ENCODE measurements at places on chromosomes 4 and X.

GRCh38 chrX:102745513-102745856 lies 24.9 kb downstream of the GPRASP3 start:
- no peak for DNase-seq

GRCh38 chr4:2800691-2801596 lies 8.1 kb downstream of the SH3BP2 start:
- DNase-seq, result peak; percentile 51

DNA sequence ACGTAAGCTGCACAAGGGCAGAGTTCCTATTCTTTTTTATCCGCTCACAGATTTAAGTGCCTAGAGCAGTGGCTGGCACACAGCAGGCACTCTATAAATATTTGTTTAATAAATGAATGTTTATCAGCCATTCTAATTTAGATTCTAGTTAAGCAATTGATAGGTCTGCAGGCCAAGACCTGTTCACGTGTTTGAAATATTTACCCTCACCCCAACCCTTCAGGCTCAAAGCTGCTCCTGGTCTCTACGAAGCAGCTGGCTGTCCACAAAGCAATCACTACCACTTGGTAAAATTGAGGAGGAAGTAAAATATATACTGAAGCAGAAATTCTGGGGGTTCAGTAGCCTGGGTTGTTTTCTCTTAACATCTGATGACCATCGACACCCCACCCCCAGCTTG lies 158.1 kb downstream of the MGST2 start:
- DNase-seq, result no peak

GRCh38 chrX:45986081-45986480 lies 559.1 kb downstream of the ZNF674 start:
- no peak for DNase-seq

- DNase-seq, result no peak
These were observed 185.5 kb downstream of the TEX13C start for GRCh38 chrX:125505207-125505606.

GRCh38 chrX:53481816-53482465 lies 47.8 kb upstream of the HSD17B10 start:
- peak; percentile 65 for DNase-seq

DNA sequence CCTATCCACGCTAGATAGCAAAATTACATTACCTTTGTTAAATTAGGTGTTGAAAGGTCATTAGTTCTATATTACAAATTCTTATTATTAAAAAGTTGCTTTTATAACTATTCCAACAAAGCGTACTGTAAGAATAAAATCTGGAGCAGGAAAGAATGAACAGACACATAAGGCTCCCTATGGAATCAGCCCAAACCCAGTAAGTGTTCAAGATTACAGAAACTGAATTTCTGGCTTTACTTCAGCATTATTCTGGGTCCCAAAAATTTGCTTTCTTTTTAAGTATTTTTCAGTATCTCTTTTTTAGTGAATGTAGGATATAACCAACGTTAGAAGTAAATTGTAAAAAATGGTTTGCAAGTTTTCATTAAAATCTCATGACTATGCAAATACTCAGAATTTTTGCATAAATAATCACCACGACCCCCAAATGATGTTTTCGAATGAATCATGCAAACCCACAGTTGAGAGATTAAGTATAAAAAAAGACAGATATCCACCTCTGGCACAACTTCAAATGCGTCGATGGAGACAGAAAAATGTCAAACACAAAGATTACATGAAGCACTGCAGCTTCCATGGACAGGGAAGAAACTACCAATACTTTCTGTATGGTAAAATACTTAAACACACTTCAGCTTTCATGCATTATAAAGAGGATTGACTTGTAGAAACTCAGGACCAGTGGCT lies 238.5 kb downstream of the RASL11B start:
- no peak for DNase-seq

- peak; percentile 0 for DNase-seq
These were observed 144.6 kb downstream of the SOX3 start for GRCh38 chrX:140360284-140360683.

- no peak for DNase-seq
These were observed 43.8 kb downstream of the RAI2 start for GRCh38 chrX:17817251-17817650.

DNA sequence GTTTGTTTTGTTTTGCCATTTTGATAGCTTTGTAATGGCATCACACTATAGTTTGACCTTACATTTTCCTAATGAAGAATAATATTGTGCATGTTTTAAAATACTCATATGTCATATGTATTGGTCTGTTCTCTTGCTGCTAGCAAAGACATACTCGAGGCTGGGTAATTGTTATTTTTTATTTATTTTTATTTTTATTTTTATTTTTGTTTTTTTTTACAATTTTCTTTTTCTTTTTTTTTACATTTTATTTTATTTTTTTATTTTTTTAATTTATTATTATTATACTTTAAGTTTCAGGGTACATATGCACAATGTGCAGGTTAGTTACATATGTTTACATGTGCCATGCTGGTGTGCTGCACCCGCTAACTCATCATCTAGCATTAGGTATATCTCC lies 104.6 kb upstream of the GRID2 start:
- no peak for DNase-seq

GRCh38 chr4:41561244-41561643 lies 23.3 kb downstream of the LIMCH1 start:
- DNase-seq, result no peak

- no peak for DNase-seq
These were observed 64.7 kb upstream of the CTSO start for GRCh38 chr4:156018383-156018782.

DNA sequence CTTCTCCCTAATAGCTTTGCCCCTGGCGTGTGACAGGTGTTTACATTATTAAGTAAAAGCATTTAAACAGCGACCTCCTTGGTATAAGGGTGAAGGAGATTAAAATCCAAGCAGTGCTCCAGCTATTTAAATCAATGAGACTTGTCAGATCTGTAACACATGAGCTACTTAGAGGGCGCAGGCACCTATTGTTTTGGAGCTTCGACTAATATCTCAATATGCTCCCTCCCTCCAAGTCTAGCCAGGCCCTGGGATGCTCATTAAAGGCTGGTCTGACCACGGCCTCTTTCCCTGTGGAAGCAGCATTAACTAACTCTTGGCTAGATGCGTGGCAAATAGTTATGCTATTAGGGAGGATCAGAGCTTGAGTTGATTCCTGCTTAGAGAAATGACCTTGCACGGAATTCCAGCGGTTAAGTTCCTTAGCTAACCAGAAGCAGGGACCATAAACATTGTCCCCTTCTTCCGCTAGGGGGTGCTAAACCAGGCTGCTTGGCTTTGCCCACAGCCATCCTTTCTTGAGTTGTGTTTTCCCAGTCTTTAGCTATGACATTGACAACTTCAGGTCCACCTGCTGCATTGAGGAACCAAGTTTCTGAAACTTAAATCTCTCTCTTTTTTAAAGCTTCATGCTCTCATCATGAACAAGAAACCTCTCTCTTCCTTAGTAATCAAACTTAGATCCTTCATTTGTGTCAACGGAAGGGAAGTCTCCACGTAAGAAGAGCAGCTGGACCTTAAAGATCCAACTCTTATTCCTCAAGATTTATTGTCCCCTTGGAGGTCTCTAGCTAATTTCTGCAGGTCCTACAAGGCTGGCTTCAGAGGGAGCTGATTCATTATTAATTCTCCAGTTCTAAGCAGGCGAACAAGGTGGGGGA lies 80.7 kb upstream of the IGFBP7 start:
- DNase-seq, result peak; percentile 57

GRCh38 chr4:58603951-58604350 lies 1493.8 kb upstream of the IGFBP7 start:
- no peak for DNase-seq

GRCh38 chr4:15035159-15035558 lies 32.9 kb downstream of the CPEB2 start:
- DNase-seq, result peak; percentile 3

- no peak for DNase-seq
These were observed 1788.0 kb upstream of the TENM3 start for GRCh38 chr4:180455226-180455625.

- DNase-seq, result no peak
These were observed 63.8 kb downstream of the TBC1D19 start for GRCh38 chr4:26647523-26648224.

- no peak for DNase-seq
These were observed 161.0 kb downstream of the CPEB2 start for GRCh38 chr4:15163284-15163645.

- DNase-seq, result peak; percentile 24
These were observed 65.2 kb downstream of the AMMECR1 start for GRCh38 chrX:110252711-110253110.

- no peak for DNase-seq
These were observed 5.9 kb upstream of the GK2 start for GRCh38 chr4:79413886-79414285.

- DNase-seq, result no peak
These were observed 1.5 kb downstream of the MSANTD1 start for GRCh38 chr4:3250438-3250955.

- DNase-seq, result no peak
These were observed 265.0 kb upstream of the FAT4 start for GRCh38 chr4:125049711-125050110.

GRCh38 chrX:20263474-20263873 lies 3.2 kb downstream of the RPS6KA3 start:
- peak; percentile 6 for DNase-seq

- peak; percentile 68 for DNase-seq
These were observed 581 bp downstream of the UBE2K start for GRCh38 chr4:39698424-39699009.

- no peak for DNase-seq
These were observed 52.3 kb upstream of the PDLIM3 start for GRCh38 chr4:185587427-185588161.

DNA sequence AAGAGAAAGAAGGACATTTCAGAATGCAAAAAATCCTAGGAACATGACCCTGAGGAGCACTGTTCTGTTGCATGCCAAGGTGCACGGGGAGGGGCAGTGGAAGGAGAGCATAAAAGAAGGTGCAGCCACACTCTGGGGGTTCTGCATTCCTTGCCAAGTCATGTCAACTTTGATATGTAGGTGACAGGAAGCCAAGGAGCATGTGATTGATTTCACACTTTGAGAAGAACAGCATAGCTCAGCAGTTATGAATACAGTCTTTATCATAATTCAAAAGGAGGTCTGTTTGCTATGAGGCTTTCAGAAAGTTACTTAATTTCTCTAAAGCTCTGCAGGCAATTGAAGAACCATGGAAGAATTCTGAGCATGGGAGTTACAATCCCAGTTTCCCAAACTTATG lies 50.6 kb downstream of the SCFD2 start:
- no peak for DNase-seq

DNA sequence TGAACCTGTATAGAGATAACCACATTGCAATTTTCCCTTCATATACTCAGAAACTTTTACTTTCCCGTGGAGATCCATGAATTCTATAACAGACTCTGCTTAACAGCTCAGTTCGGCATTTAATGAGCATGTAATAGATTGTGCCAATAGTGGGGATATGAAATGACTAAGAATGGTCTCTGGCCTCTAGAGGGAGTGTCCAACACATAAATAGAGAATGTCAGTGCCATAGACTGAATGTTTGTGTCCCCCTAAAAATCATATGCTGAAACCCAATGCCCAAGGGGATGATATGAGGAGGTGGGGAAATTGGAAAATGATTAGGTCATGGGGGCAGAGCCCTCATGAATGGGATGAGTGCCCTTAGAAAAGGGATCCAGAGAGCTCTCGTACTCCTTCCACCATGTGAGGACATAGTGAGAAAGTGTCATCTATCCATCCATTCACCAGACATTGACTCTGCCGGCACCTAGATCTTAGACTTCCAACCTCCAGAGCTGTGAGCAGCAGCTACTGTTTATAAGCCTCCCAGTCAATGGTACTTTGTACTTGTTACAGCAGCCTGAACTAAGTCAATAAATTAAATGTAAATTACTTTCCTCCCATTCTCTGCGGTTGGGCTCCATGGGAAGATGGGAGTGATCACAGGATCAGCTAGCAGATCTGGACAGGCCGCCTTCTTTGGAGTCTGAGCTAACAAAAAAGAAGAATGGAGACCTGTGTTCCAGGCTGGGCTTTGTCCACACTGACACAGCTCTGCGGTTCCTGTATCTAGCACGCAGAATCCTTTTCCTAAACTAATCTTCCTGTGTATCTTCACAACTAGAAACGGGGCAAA lies 28.1 kb upstream of the HPSE start:
- peak; percentile 31 for DNase-seq

DNA sequence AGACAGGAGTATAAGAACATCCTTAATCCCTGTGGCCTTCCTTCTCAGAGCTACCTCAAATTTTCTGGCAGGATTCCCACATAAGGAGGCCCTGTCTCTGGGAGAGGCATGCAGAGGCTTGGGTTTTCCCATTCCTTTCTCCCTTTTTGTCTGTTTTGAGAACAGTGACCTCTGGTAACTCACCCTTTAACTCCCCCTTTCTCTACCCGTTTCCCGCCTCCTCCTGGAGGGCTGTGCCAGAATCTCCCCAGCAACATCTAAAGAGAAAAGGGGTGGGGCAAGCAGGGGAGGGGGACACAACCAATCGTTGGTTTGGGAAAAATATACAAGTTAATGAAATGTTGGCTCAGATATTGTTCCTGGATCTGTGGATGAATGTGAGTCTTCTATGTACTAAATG lies 303.7 kb upstream of the IRS4 start:
- DNase-seq, result no peak

- peak; percentile 51 for DNase-seq
These were observed 46.6 kb downstream of the RASGEF1B start for GRCh38 chr4:81424816-81425755.

DNA sequence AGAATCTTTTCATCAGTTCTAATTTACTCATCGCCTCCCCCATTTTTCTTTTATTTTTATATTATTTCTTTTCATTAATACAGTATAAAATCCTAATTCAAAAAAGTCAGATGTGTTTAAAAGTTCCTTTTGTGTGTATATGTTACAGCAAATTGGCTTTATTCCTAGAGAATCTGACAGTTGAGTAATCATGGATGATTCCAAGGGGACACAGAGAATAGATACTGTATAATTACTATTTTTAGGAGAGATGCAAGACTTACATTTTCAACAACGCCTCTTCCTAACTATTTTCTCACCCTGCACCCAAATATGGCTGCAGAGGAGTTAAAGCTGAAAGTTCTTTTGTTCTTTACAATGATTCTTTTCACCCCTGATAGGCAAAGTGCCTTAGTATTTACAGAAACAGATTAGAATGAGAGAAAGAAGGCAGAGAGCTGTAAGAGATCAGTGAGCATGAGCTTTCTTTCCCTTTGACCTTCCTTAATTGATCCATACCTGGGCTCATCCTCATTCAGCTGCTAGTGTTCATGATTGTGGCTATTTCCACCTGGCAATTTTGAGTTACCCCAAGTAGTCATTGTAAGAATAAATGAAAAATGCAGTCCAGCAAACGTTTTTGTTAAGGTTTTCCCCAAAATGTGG lies 210.8 kb downstream of the SLC4A4 start:
- no peak for DNase-seq

DNA sequence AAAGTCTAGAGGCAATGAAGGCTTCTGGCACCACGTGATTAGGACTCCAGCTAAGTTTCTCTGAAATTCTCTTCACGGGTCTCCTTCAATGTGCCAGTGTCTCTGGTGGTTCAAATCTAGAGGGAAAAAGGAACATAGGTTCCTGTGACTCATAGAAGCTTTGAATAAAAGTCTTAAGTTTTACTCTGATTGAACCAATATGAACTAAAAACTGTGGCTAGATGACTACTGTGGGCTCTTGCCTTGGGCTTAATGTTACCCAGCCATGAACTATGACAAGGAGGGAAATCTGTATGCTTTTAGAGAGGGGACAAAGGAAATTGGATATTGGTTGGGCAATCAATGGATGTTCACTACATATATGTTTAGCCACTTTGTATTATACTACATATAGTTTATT lies 49.9 kb upstream of the TEX13D start:
- DNase-seq, result no peak

Data from erythroblast (primary cell).